ENCODE measurements at places on chromosomes 6 and 20. TPM values are rescaled to one million over a fixed set of nuclear protein-coding genes. Genes with fewer than 3 reads are reported as not detected.
A peak's percentile ranks its signal among the peaks of the same experiment; 100 is the strongest.

The TPD52L1 gene
- polyA plus RNA-seq = 224 TPM

DNA sequence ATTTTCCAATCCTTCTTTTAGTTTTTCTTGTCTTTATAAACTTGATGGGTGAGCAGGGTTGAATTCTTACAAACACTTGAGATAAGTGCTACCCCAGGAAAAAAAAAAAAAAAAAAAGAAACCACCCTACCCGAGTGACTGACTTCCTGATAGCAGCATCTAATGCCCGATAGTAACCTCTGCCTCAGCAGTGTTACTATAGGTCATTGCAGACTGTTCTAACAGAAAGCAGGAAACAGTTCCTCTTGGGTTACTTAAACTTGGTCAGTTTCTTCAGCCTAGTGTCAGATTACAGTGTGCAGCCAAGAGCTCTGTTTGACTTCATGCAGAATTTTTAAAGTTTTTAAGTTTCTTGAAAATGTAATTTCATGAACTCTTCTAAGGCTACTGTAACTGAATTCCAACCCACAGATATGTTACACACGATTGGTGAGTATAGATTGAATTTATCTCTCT is 2.1 kb downstream of the MYLIP start:
- peak overlapping the region; percentile 81 for H3K4me3 ChIP-seq
- peaks cover 49% of the 10 kb centered on the region for H3K4me1 ChIP-seq
- no peaks in the 10 kb centered on the region for H3K36me3 ChIP-seq
- H3K27ac ChIP-seq = peak overlapping the region; percentile 90

The EIF2S2 gene
- 31.8 TPM for polyA plus RNA-seq

DNA sequence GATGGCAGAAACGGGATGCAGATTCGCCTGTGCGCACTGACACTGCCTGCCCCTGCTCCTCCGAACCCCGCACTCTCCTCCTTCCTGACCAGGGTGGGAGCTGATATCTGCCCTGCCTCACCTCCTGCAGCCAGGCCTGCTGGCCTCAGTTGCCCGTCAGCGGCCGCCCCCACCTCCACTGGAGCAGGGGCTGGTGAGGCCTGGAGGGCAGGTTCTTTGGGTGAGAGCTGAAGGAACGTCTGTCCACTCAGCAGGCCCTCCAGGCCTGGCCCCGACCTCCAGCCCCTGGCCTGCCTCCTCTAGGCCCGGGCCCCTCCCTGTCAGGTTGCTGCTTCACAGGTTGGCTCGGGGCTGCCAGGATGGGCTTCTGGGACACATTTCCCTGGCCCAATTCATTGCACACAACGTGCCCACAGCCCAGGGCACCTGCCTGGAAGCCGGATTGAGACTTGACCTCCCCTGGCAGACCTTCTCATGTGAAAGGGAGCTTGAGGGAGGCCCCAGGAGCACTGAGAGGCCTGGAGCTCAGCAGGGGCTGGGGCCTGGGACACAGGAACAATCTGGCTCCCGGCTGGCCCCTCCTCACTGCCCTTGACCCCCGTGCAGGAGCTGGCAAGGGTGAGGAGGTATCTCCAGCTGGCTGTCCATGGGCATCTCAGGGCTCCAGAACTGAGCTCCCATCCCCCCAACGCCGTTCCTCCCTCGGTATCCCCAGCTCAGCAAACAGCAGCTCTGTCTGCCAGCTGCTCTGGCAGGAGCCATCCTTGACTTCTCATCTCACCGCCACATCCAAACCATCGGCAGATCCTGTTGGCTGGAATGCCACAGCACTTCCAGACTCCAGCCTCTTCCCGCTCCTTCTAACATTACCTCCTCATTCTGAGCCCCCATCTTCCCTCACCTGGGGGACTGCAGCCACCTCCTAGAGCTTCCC is 39.5 kb downstream of the SPDEF start:
- no peak overlapping the region for H3K4me3 ChIP-seq
- no peaks in the 10 kb centered on the region for H3K36me3 ChIP-seq
- no peaks in the 10 kb centered on the region for H3K4me1 ChIP-seq
- DNase-seq = no peak
- no peak overlapping the region for H3K27ac ChIP-seq

The MATN4 gene
- polyA plus RNA-seq = 0.37 TPM

The GRM1 gene
- 0.04 TPM for polyA plus RNA-seq

The CUL7 gene
- polyA plus RNA-seq = 12.0 TPM

The SLC25A27 gene
- polyA plus RNA-seq = 99.7 TPM

The SLC13A3 gene
- polyA plus RNA-seq = 1.9 TPM

DNA sequence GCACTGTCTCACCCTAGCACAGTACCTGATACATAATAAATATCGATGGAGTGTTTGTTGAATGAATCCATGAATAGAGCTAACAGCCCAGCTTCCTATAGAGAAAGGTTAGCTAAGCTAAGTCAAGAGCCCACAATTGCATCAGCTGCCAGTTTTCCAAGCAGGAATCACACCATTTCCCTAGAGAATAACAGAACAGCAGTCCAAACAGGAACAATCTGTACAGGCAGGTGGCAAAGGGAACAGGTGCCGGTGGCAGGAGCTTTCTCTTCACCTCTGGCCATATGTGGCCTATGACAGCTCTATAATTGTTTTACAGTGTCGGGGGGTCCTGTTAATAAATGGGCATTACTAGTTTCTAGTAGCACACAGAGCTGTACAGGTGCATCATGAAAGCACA is 38.8 kb downstream of the ISM1 start:
- H3K27me3 ChIP-seq = no peaks in the 10 kb centered on the region
- no peak for DNase-seq
- H3K36me3 ChIP-seq = no peaks in the 10 kb centered on the region
- H3K4me3 ChIP-seq = no peak overlapping the region
- H3K27ac ChIP-seq = no peak overlapping the region
- H3K4me1 ChIP-seq = no peaks in the 10 kb centered on the region

The WFDC9 gene
- not detected for polyA plus RNA-seq

DNA sequence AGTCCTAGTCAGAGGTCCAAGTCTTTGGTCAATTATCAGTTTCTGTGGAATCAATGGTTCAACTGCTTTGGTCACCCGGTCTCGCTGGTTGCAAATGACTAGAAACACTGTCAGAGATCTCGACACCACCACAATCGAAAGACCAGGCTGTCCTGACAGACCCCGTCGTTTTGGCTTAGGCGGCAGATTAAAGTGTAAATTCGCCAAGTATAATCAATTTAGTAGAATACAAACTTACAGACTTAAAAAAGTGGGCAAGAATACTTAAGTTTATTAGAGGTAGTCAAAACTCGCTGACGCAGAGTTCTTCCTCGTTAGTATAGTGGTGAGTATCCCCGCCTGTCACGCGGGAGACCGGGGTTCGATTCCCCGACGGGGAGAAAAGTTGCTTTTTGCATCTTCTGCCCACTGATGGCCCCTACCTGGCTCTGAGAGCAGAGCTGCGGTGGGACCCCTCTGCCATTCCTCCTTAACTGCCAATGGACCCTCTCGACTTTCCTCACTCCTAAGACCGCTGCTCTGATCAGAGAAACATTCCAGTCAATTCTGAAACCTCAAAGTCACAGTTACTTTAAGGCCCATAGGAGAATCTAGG is 30.6 kb upstream of the ZNF184 start:
- no peak overlapping the region for H3K4me3 ChIP-seq
- no peaks in the 10 kb centered on the region for H3K27me3 ChIP-seq
- no peak overlapping the region for H3K27ac ChIP-seq
- H3K4me1 ChIP-seq = no peaks in the 10 kb centered on the region
- H3K36me3 ChIP-seq = no peaks in the 10 kb centered on the region

- H3K4me3 ChIP-seq = no peak overlapping the region
- no peaks in the 10 kb centered on the region for H3K4me1 ChIP-seq
- peaks cover 8% of the 10 kb centered on the region for H3K27me3 ChIP-seq
- H3K27ac ChIP-seq = no peak overlapping the region
These were observed 28.7 kb upstream of the PMEPA1 start for GRCh38 chr20:57738484-57738883.

- no peak for DNase-seq
- H3K36me3 ChIP-seq = no peaks in the 10 kb centered on the region
- H3K4me1 ChIP-seq = no peaks in the 10 kb centered on the region
- no peak overlapping the region for H3K4me3 ChIP-seq
- H3K27me3 ChIP-seq = no peaks in the 10 kb centered on the region
These were observed 97.5 kb upstream of the GGTLC1 start for GRCh38 chr20:24086121-24086520.

GRCh38 chr20:57837208-57838035 is 127.6 kb upstream of the PMEPA1 start:
- H3K36me3 ChIP-seq = no peaks in the 10 kb centered on the region
- no peak overlapping the region for H3K4me3 ChIP-seq
- DNase-seq = no peak
- H3K4me1 ChIP-seq = no peaks in the 10 kb centered on the region

- no peaks in the 10 kb centered on the region for H3K36me3 ChIP-seq
- DNase-seq = no peak
- no peak overlapping the region for H3K4me3 ChIP-seq
These were observed 76.7 kb upstream of the CLDN20 start for GRCh38 chr6:155187106-155187505.

- H3K36me3 ChIP-seq = no peaks in the 10 kb centered on the region
- no peak overlapping the region for H3K27ac ChIP-seq
- peaks cover 79% of the 10 kb centered on the region for H3K27me3 ChIP-seq
- H3K4me1 ChIP-seq = peaks cover 32% of the 10 kb centered on the region
- no peak for DNase-seq
These were observed 5.3 kb downstream of the LINC00237 start for GRCh38 chr20:21100578-21101452.

DNA sequence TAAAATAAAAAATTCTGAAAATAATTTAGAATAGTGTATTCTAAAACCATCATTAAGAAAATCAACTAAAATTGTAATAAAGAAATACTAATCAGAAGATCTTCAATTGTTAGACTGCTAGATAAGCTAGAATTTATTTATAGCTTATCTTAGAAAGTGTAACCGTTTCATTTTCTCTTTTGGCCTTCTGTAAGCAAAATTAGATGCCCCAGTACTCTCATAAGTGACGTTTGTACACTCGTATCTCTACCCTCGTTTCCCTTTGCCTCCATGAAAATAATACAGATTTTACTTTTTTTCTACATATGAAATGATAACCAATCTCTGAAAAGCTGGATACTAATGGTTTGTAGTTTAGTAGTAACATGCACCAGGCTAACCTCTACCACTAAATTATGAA is 19.8 kb downstream of the DSE start:
- no peak for DNase-seq
- H3K36me3 ChIP-seq = no peaks in the 10 kb centered on the region

- no peak overlapping the region for H3K27ac ChIP-seq
- H3K4me3 ChIP-seq = no peak overlapping the region
- no peaks in the 10 kb centered on the region for H3K4me1 ChIP-seq
These were observed 470.4 kb downstream of the TFAP2B start for GRCh38 chr6:51289041-51289440.

DNA sequence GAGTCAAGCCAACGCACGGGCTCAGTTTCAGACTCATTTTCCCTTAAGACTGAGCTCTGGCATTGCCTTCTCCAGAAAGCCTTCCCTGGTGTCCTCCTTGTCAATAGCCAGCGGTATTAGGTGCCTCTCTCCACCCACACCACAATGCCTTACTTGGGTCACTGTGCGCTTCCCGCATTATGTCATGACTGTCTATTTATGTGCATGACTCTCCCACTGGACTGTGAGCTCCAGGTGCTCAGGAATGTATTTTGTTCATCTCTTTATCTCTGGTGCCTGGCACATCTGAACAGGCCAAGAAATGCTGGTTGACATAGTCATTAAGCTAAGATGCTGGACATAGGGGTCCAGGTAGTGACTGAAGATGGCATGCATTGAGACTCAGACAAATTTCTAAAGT is 42.7 kb downstream of the DAAM2 start:
- H3K27me3 ChIP-seq = no peaks in the 10 kb centered on the region
- DNase-seq = no peak
- H3K36me3 ChIP-seq = no peaks in the 10 kb centered on the region
- no peak overlapping the region for H3K27ac ChIP-seq
- no peaks in the 10 kb centered on the region for H3K4me1 ChIP-seq

DNA sequence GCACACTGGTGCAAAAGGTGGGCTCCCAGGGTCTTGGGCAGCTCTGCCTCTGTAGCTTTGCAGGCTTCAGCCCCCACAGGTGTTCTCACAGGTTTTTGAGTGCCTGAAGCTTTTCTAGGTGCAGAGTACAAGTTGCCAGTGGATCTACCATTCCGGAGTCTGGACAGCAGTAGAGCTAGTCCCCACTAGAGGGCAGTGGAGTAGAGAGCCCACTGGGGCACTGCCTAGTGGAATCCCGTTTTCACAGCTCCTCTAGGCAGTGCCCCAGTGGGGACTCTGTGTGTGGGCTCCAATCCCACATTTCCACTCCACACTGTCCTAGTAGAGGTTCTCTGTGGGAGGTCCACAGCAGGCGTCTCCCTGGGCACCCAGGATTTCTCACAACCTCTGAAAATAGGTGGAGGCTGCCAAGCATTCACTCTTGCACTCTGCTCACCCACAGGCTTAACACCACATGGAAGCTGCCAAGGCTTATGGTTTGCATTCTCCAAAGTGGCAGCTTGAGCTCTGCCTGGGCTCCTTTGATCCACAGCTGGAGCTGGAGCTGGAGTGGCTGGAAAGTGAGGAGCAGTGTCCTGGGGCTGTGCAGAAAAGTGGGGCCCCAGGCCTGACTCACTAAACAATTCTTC is 86.3 kb upstream of the PROKR2 start:
- H3K27me3 ChIP-seq = no peaks in the 10 kb centered on the region
- H3K36me3 ChIP-seq = no peaks in the 10 kb centered on the region
- DNase-seq = no peak

DNA sequence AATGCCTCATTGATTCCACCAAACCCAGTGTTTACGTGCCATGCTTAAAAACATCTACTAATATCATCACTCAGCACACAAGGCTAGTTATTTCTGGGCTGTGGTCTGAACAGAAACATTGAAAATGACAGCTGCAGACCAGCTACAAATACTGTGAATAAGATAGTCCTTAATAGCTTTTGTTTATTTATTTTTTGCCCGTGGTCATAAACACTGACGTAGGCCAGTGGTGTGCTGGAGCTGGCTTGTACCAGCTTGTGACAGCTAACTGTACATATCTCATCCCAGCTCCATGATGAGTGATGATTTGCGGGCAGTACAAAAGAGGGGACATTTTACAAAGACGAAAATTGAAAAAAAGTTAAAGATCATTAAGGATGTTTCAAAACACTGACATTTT is 1057.0 kb downstream of the EPHA7 start:
- H3K27me3 ChIP-seq = no peaks in the 10 kb centered on the region
- no peak overlapping the region for H3K4me3 ChIP-seq
- H3K4me1 ChIP-seq = no peaks in the 10 kb centered on the region
- H3K27ac ChIP-seq = no peak overlapping the region
- no peak for DNase-seq

GRCh38 chr6:123117145-123117908 is 121.3 kb downstream of the CLVS2 start:
- no peak overlapping the region for H3K4me3 ChIP-seq
- no peaks in the 10 kb centered on the region for H3K4me1 ChIP-seq
- H3K27ac ChIP-seq = no peak overlapping the region
- no peaks in the 10 kb centered on the region for H3K27me3 ChIP-seq

The CLPSL2 gene
- polyA plus RNA-seq = not detected

- H3K27ac ChIP-seq = no peak overlapping the region
- peaks cover 20% of the 10 kb centered on the region for H3K4me1 ChIP-seq
- no peaks in the 10 kb centered on the region for H3K36me3 ChIP-seq
These were observed 7.8 kb downstream of the DUSP15 start for GRCh38 chr20:31862506-31862905.

The SLC32A1 gene
- polyA plus RNA-seq = not detected

GRCh38 chr6:169239181-169239580 is 14.5 kb downstream of the THBS2 start:
- no peaks in the 10 kb centered on the region for H3K27me3 ChIP-seq
- H3K4me3 ChIP-seq = no peak overlapping the region
- H3K36me3 ChIP-seq = no peaks in the 10 kb centered on the region
- no peak for DNase-seq
- H3K27ac ChIP-seq = no peak overlapping the region
